ENCODE measurements at places on chromosomes 4 and X. TPM values are rescaled to one million over a fixed set of nuclear protein-coding genes. Genes with fewer than 3 reads are reported as not detected.

Gene NEXMIF
- total RNA-seq = 0.47 TPM

DNA sequence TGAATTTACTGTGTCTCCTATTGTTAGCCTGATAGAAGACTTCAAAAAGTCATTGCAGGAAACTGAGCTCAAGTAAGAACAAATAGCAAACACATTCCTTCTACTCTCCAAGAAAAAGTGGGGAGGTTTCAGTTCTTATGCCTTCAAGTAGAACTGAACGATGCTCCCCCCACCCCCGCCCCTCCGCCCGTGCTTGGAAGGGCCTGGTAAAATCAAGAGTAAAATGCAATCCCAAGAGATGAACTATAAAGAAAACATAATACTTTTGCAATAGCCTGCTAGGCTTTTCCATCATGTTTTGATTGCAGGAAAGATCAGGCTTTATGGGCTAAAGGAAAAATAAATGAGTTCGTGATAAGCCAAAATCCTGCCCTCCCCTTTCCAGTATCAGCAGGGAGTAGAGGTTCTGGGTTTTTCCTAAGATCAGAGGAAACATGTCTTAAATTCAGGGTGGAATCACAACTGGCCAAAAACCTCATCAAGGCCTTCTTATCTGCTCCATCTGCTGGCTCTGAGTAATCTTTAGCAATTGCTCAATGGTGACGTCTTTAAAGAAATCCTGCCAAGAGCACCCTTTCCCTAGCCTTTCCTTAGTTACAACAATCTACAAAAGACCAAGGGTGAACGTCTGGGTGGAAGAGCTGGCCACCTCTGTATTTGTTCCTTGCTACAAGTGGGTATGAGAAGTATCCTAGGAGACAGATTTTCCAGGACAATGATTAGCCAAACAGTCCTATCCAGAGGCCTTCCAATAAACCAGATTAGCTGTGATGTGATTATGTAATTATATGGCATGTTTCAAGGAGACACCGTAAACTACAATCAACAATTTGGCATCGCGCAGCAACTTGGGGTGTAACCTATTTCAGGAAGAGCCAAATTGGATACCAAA lies 66.3 kb upstream of the FAM9C start:
- peak overlapping the region; percentile 48 for H3K27ac ChIP-seq
- DNase-seq = no peak
- H3K4me1 ChIP-seq = peaks cover 2% of the 10 kb centered on the region
- H3K4me3 ChIP-seq = no peak overlapping the region

- no peaks in the 10 kb centered on the region for H3K36me3 ChIP-seq
- no peak overlapping the region for H3K27ac ChIP-seq
- no peak for DNase-seq
- H3K4me1 ChIP-seq = no peaks in the 10 kb centered on the region
- no peaks in the 10 kb centered on the region for H3K27me3 ChIP-seq
Measured at GRCh38 chrX:97907791-97908190, 1024.1 kb downstream of the RPA4 start.

DNA sequence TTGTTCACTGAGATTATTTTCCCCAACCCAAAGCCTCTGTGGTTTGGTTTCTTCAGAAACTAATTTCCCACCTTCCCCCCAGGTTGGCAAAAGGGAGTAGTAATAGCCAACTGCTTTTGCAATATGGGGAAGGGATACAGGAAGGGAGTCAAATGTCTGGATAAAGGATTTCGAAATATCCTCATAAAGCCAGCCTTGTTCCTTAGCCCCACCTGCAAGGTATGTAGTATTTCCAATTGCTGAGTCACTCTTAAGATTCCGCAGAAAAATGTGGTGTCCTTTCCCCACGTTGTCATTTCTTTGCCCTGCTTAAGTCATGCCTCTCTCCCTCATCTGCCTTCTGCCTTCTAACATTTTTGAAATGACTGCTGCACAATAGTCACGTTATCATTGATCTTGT lies 138.8 kb upstream of the DCAF8L1 start:
- H3K4me1 ChIP-seq = no peaks in the 10 kb centered on the region
- H3K27ac ChIP-seq = no peak overlapping the region

- no peaks in the 10 kb centered on the region for H3K36me3 ChIP-seq
- H3K27ac ChIP-seq = no peak overlapping the region
- peaks cover 30% of the 10 kb centered on the region for H3K27me3 ChIP-seq
- no peak overlapping the region for H3K4me3 ChIP-seq
Measured at GRCh38 chr4:139629436-139630125, 36.0 kb upstream of the MGST2 start.

DNA sequence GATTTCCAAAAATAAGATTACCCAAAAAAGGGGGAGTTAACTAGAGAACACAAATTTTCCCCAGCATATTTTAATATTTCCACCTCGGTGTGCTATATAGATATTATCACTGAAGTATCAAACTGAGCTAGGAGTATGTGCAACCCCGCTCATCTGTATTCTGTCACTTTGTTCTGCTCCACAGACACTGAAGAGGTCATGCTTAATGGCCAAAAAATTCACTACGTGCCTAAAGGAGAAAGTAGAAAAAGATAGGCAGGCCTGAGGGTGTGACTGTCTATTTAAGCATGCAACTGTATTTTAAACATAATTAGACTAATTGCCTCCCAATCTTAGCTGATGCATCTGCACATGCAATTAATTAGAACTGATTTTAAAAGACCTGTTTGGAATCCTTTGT lies 24.5 kb downstream of the SH3RF1 start:
- H3K36me3 ChIP-seq = no peaks in the 10 kb centered on the region
- no peak overlapping the region for H3K4me3 ChIP-seq
- no peak overlapping the region for H3K27ac ChIP-seq

- H3K4me1 ChIP-seq = no peaks in the 10 kb centered on the region
- no peak for DNase-seq
- H3K4me3 ChIP-seq = no peak overlapping the region
- no peaks in the 10 kb centered on the region for H3K36me3 ChIP-seq
- H3K27me3 ChIP-seq = peaks cover 3% of the 10 kb centered on the region
Measured at GRCh38 chr4:87516683-87517082, 12.5 kb downstream of the SPARCL1 start.

- DNase-seq = no peak
- H3K36me3 ChIP-seq = peaks cover 11% of the 10 kb centered on the region
- H3K27ac ChIP-seq = no peak overlapping the region
Measured at GRCh38 chr4:22471999-22472461, 43.8 kb downstream of the ADGRA3 start.

DNA sequence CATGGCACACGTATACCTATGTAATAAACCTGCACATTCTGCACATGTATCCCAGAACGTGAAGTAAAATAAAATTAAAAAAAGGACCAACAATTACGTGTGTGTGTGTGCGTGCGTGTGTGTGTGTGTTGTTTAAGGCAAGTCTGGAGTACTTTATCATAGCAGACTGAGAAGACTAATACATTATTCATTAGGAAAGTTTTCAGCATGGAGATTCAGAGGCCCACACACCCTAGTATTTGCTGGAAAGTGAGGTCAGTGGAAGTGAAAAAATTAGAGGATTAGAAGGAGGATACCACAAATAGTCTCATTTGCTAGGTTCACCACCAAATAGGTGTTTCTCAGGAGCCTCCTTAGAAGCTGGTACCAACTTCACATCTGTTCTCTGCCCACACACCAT lies 457.1 kb upstream of the CPEB2 start:
- H3K36me3 ChIP-seq = no peaks in the 10 kb centered on the region
- no peak overlapping the region for H3K27ac ChIP-seq
- no peak for DNase-seq
- H3K4me1 ChIP-seq = no peaks in the 10 kb centered on the region
- no peak overlapping the region for H3K4me3 ChIP-seq
- no peaks in the 10 kb centered on the region for H3K27me3 ChIP-seq

GRCh38 chr4:140080883-140081282 lies 73.1 kb downstream of the MAML3 start:
- no peak overlapping the region for H3K27ac ChIP-seq
- peaks cover 21% of the 10 kb centered on the region for H3K4me1 ChIP-seq
- H3K4me3 ChIP-seq = no peak overlapping the region
- DNase-seq = no peak
- H3K27me3 ChIP-seq = peaks cover 43% of the 10 kb centered on the region
- no peaks in the 10 kb centered on the region for H3K36me3 ChIP-seq

GRCh38 chr4:24180586-24180985 lies 290.7 kb upstream of the PPARGC1A start:
- no peak overlapping the region for H3K4me3 ChIP-seq
- no peak overlapping the region for H3K27ac ChIP-seq
- no peaks in the 10 kb centered on the region for H3K36me3 ChIP-seq
- no peaks in the 10 kb centered on the region for H3K4me1 ChIP-seq

All from activated CD4-positive, alpha-beta T cell treated with anti-CD3 and anti-CD28 coated beads, Interleukin-2, amount 10 ng/mL, durations not matched to agents 24 days and 14 days (primary cell).